Stimulated activated CD4-positive, alpha-beta T cell treated with anti-CD3 and anti-CD28 coated beads, Interleukin-1b, Interleukin-23, amount 100 ng/mL, for 1 hour (primary cell): ENCODE measurements at places on chromosomes 5 and 9.

GRCh38 chr5:157494178-157494832, 34.3 kb downstream of the NIPAL4 start:
- no peak for DNase-seq

- DNase-seq, result no peak
Observed at GRCh38 chr9:130372057-130372456, 72.7 kb upstream of the ASS1 start.

DNA sequence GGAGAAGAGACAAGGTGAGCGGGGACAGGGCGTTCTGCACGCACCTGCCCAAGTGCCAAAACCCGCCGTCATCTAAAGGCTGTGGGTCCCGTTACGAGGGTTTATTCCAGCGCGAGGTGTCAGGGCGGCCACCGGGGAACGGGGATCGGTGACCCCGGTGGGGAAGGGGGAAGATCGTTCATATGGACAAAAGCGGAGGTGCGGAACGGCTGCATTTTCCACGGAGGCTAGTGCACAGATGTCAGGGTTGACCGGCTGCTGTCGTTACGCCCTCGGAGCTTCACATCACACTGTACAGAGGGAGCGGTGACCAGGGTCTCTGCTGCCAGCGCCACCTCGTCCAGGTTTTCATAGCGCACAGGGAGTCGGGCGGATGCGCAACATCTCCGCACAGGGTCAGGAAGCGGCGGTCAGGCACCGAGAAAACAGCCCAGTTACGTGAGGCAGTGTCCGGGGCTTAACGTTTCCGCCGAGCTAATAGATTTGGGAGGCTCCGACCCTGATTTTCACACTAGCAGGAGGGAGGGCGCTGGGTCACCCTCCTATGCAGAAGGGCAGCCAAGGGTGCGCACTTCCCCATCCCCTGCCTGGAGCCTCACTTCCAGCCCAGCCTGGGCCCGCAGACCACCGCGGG, 13.5 kb downstream of the BTNL9 start:
- no peak for DNase-seq

- DNase-seq, result no peak
Observed at GRCh38 chr5:133114166-133114932, 62.5 kb downstream of the HSPA4 start.

GRCh38 chr5:177025101-177025601, 2.7 kb downstream of the ZNF346 start:
- no peak for DNase-seq

GRCh38 chr5:179112469-179113142, 52.4 kb downstream of the ZNF354C start:
- DNase-seq, result no peak

- DNase-seq, result no peak
Observed at GRCh38 chr5:127697894-127698600, 5.1 kb upstream of the CCDC192 start.

DNA sequence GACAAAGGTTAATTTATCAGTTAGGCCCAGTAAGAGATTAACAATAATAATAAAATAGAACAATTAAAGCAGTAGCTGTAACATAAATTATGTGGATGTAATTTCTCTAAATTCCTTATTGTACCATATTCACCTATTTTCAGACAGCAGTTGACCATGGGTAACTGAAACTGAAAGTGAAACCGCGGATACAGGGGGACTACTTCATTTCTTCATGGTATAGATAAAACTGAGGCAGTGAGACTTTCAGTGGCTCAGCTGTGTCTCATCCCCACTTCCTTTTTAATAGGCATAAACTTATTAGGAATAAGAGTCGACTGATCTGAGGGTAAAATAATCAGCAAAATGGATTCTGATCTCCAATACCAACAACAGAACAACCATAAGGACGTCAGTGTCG, 174.0 kb upstream of the WWC1 start:
- DNase-seq, result no peak

GRCh38 chr5:999724-1000123, 8.9 kb upstream of the NKD2 start:
- no peak for DNase-seq

- no peak for DNase-seq
Observed at GRCh38 chr9:113912816-113913215, 36.7 kb downstream of the ZNF618 start.
